Karpas-422 (cell line): ENCODE measurements at places on chromosomes 7 and 10.

GRCh38 chr10:43197834-43198681, 59.8 kb downstream of the CSGALNACT2 start:
- peak; percentile 73 for DNase-seq

- no peak for DNase-seq
These were observed 4.5 kb upstream of the MICALL2 start for GRCh38 chr7:1463676-1464223.

DNA sequence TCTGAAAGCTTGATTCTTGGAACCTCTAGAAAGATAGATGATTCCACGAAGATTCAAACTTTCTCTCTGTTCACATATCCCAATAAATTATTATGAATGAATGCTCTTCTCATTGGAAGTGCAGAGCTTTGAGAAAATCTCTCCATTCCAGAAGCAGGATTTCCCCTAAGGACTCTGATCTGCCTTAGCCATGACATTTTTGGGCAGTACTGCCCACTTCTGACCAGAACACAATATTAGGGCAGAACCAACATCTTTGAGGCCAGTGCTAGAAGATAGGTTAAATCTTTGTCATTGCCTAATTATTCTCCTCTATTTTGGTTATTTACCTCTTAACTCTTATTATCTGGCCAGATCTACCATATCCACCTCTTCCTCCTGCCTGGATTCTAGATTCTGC, 49.9 kb downstream of the ARMC3 start:
- DNase-seq = no peak

DNA sequence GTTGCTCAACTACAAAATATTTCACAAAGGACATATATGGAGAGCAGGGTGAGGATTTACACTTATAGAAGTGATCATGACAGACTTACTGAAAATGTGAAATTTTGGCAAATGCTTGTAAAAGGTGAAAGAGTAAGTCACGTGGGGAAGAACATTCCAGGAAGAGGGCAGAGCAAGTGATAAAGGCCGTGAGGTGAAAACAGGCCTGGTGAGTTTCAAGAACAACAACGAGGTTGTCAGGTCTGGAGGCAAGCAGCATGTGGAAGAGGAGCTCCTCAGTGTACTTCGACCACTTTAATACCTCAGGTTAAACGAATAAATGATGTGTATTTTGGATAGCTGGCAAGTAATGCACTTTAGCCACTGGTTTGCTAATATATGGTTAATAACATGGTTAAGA, 706.7 kb downstream of the PCDH15 start:
- no peak for DNase-seq

- no peak for DNase-seq
These were observed 494.7 kb downstream of the CCSER2 start for GRCh38 chr10:84822931-84823630.

- DNase-seq = no peak
These were observed 42.7 kb downstream of the MMRN2 start for GRCh38 chr10:86914734-86915133.

DNA sequence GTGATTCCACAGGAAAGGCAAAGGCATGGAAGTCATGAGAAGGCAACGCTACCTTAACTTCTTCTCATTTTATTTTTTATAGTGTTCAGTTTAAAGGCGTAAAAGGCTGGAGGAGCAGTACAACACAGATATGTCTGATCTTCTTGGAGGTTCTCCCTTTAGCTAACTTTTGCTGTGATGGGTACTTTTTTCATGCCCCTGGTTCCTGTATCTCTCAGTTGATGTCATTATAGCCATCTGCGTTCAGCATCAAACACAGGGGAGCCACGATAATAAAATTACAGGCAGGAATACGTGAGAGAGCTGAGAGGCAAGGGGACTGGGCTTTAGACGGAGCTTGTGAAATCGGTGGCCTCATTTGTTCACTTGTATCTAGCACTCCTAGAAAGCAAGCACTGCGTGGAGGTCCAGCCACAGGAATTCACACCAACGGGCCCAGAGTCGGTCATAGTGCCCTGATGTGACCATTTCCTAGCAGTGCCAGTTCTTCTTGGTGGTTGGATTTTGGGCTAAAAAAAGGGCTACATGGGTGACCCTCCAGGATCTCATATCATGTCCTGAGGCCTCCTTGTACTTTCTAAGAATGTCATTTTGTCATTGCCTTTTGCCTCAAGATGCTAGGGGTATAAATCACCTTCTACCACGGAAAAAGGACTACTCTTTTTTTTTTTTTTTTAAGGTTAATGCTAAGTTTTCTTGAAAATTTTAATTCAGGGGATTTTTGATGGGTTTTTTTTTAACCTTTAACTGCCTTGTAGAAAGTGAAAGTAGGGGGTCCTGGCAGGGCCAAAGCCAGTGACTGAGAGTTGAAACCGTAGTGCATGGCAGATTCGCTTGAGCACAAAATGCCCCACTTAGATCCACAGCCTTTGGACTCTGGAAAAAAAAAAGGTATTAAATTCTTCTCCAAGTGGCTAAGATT, 191.5 kb downstream of the CELF2 start:
- no peak for DNase-seq

DNA sequence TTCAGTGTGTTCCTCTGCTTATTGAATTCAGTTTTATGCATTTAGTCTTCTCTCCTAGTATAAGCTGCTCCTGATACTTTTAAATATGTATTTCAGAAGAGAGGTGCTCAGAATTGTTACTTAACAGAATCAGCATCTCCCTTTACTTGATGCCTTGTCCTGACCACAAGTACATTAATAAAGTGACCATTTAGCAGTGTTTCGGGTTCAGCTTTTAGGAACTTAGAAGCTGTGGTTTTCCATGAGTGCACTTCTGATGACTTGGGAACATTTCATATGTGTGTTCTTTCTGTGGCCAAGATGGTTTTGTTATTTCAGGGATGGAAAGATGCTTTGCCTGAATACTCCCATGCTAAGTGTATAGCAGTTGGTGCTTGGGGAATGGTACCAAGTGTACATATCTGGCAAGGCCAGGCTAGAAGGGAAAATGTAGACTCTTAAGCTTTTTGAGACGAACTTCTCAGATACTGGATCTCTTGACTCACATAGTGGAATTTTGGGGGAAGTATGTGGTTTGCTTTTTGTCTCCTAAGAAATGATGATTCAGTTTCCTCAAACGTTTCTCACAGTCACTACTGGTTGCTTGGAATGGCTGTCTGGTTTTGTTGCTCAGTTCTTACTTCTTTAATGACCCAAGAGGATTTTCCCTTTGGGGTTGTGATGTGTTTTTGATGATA, 17.2 kb downstream of the SGPL1 start:
- DNase-seq = no peak
